ENCODE measurements at places on chromosomes 3 and 15. TPM values are rescaled to one million over a fixed set of nuclear protein-coding genes. Genes with fewer than 3 reads are reported as not detected.

Gene PPP2R3A
- total RNA-seq: 98.1 TPM

Gene STXBP5L
- not detected for total RNA-seq

GRCh38 chr15:68643216-68643830, 64.5 kb downstream of the CORO2B start:
- no peak for DNase-seq

Gene PLIN1
- 9.9 TPM for total RNA-seq

Gene GOLGA6L4
- total RNA-seq: 1.0 TPM

- DNase-seq: no peak
Observed at GRCh38 chr3:152443212-152444023, 174.7 kb downstream of the MBNL1 start.

GRCh38 chr3:169984292-169984691, 17.7 kb downstream of the SEC62 start:
- DNase-seq: no peak

Gene CLDN18
- total RNA-seq: not detected
